Endodermal cell (in vitro differentiated cells): ENCODE measurements at places on chromosomes 6 and 20.
A peak's percentile ranks its signal among the peaks of the same experiment; 100 is the strongest.

- DNase-seq = no peak
These were observed 198.0 kb downstream of the RNF144B start for GRCh38 chr6:18585032-18585573.

DNA sequence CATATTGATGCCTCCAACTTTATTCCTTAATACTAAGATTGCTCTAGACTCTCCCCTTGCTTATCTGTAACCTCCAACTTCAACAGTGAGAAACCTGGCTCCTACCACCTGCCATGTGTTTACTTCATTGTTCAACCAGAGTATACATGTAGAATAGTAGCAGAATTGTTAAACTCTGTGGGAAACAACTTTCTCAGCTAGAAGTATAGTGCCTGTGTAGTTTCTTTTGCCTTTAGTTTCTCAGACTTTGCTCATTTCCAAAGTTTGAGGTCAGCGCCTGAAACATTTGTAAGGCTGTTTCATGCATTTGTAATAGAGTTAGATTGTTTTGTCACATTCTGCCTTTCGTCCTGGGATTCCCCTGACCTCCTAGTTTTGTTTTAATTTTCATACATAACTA, 34.9 kb upstream of the HECA start:
- no peak for DNase-seq

DNA sequence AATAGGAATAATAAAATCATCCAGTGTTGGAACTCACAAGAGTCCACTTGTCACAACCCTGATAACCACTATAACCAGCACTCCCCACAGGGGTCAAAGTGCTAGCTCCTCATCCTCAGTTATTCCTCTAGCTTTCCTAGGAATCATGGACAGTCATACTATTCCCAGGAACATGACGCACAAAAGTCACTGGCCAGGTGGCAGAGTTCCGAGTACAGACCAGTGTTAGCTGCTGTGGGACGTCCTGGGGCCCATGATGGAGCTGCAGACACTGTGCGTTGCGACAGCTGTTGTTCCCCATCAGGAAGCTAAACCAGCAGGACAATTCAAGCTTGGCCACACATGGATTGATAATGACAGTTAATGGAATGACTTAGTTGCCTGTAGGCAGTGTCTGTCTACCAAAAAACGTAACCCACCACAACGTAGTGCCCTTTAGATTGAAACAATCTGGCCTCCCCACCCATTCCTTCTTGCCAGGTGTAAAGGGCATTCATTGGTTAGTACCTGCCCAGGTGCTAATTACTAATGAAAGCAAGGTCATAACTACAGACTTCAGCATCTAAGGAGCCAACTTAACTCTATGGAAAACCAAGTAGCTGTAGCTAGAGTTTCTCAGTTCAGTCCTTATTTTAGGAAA, 17.4 kb downstream of the EZR start:
- peak; percentile 63 for DNase-seq

- DNase-seq = no peak
These were observed 384.8 kb upstream of the SOX4 start for GRCh38 chr6:21208796-21209186.

DNA sequence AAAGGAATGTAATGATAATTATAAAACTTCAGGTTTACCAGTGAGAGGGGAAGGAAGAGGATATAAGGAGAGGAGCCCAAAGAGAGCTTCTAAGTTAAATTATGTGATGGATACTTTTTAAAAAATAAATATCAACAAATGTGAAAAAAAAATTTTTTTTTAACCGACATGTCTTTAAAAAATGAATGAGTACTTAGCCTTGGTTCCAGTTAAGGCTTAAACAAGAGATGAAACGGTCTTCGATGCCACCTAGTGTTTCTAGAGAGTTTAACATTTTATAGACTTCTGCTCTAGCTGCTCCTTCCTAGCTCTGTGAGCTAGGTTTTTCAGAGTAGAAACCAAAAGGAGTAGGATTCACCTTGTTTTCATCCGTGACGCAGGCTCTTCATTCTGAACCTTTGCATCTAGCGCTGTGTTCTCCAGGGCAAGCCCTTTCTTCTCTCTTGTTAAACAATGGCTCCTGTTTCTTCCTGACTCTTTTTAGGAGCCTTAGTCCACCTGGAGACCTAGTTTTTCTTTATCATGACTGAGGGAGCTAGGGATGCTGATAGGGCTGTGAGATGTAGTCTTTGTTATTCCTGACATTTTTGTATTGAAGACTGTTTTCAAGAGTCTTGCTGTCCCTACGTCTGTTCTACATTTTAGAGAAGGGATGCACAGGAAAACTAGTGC, 42.4 kb upstream of the GNRH2 start:
- DNase-seq = no peak

DNA sequence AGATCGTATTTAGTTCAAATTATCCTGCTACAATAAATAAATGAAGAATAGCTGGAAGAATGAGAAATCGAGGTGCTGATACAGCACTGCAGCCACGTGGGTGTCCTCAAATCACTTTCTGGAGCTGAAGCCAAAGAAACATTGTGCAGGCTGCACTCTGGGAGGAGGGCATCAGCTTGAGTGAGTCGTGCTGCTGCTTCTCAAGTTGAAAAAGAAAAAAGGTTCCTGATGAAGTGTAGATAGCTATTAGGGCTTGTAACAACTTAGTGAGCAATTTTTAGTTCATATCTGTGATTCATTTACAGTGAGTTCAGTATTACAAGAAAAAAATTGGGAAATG, 40.5 kb downstream of the DSE start:
- no peak for DNase-seq

DNA sequence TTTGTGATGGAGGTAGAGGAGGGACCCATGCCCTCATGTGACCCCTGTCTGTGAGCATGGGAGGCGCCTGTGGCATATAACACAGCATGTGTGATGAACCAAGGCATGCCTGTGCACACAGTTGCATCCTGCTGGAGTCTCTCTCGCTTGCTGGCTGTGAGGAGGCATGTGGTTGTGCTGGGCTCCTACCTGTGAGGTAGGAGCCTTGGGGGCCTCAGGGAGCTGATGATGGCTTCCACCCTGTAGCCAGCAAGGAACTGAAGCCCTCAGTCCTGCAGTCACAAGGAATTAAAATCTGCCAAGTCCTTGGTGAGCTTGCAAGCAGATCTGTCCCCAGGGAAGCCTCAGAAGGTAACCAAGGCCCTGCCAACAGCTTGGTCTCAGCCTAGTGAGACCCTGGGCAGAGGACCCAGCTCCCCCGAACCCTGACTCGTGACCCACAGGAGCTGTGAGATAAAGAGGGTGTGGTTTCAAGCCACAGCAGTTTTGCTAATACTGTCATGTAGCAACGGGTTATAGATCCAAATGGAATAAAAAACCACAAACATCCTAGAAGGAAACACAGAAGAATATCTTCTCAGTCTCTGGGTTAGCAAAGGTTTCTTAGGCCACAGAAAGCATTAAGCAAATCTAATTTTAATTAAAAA, 145.7 kb downstream of the WDR27 start:
- no peak for DNase-seq

- no peak for DNase-seq
These were observed 477.4 kb upstream of the HTR1E start for GRCh38 chr6:86459978-86460377.

DNA sequence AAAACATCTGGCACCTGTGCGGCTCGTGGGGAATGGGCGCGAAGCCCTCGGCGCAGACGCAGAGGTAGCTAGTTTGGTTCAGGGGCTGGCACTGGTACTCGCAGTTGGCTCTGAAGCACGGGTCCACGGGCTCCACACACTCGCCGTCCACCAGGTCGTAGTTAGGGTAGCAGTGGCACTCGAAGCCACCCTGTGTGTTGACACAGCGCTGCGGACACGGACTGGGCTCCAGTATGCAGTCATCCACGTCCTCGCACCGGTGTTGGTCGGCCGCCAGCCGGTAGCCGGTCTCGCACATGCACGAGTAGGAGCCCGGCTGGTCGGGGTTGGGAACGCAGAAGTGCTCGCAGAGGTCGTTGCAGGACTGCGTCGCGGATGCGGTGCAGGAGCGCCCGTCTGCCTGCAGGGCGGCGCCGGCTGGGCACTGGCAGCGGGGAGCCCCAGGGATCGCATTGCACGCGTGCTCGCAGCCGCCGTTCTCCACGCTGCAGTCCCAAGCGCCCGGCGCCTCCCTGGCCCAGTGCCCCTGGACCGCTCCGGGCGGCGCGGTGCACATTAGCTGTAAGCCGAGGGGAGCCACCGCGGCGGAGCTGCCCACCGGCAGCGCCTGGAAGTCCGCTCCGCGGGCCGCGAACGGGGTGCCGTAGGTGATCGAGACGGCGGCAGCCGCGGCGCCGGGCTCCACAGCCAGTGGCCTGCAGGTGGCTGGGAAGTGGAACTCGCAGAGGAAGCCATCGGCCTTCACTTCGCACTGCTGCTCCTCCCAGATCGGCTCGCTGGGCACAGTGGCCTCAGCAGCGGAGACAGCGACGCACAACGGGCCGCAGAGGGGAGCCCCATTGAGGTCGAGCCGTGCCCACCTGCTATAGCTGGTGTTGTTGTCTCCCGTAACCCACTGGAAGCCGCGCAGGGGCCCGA, 930 bp downstream of the THBD start:
- peak; percentile 90 for DNase-seq

GRCh38 chr20:17807651-17808050, 107.9 kb downstream of the BANF2 start:
- no peak for DNase-seq

DNA sequence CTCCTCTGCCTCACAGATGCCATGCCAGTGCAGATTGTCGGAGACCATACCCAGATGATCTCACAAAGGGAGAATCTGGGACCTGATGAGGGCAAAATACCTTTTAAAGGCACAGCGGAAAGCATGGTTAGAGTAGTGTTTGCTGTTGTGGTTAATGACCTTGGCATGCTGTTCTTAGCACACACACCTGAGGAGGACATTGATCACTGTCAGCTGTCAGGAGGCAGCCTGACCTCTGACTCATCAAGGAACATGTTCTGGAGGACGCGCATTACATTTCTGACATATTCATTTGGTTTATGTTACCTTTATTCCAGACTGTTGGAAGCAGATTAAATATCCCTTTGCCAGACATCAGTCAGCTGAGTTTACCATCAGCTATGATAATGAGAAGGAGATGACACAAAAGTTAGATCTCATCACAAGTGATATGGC, 57.1 kb downstream of the GOPC start:
- DNase-seq = no peak

DNA sequence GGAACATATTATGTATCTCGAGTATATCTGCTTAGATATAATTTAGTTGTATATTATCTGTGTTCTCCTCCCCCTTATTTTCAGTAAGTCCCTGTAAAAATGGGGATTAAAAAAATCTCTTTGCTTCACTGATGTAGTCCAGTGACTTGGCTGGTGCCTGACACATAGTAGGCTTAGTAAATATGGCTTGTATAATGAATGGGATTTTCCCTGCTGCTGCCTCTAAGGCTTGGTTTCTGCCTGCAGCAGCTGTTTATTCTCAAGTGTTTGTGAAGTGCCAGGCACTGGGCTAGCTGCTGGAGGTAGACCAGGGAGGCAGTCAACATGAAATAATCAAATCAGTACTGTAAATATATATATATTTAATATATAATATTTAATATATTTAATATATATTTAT, 1.6 kb upstream of the ZFP64 start:
- DNase-seq = no peak

GRCh38 chr20:19986419-19986818, 30.7 kb upstream of the NAA20 start:
- no peak for DNase-seq

- DNase-seq = no peak
These were observed 742.1 kb downstream of the MAFB start for GRCh38 chr20:39946931-39947330.

GRCh38 chr20:34536798-34537394, 20.7 kb downstream of the DYNLRB1 start:
- DNase-seq = peak; percentile 86

GRCh38 chr6:53103993-53104675, 38.9 kb downstream of the FBXO9 start:
- DNase-seq = peak; percentile 32

DNA sequence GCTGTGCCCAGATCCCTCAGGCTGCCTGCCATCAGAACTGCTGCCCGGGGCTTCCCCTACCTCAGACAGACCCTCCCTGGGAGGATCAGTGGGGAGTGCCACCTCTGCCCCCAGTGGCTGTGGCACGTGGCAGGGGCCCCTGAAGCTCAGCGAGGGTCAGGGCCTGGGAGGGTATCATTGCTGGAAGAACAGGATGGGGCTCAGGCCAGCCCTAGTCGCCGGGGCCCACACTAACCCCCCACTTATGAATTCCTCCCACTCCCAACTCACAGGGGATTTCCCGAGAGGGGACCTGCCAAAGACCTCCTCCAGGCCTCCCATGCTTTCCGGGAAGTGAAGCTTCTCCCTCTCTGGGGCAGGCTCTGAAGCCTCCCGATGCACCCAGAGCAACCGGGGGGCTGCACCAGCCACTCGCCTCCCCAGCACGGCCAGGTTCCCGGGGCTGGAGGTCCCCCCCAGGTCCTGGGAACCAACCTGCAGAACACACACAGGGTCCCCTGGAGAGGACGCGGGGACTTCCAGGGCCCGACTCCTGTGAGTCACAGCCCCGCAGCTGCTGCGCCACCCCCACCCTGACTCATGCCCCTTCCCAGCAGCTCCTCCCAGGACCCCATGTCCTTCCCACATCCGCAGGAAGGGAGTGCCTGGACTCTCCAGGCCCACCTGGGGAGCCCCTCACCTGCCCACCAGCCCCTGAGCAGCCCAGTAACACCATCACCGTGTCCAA, 2.5 kb downstream of the TNFRSF6B start:
- DNase-seq = peak; percentile 71

- DNase-seq = no peak
These were observed 64.8 kb downstream of the PPP1R3G start for GRCh38 chr6:5149891-5150290.

GRCh38 chr6:160161647-160161986, 40.0 kb downstream of the SLC22A1 start:
- peak; percentile 62 for DNase-seq

DNA sequence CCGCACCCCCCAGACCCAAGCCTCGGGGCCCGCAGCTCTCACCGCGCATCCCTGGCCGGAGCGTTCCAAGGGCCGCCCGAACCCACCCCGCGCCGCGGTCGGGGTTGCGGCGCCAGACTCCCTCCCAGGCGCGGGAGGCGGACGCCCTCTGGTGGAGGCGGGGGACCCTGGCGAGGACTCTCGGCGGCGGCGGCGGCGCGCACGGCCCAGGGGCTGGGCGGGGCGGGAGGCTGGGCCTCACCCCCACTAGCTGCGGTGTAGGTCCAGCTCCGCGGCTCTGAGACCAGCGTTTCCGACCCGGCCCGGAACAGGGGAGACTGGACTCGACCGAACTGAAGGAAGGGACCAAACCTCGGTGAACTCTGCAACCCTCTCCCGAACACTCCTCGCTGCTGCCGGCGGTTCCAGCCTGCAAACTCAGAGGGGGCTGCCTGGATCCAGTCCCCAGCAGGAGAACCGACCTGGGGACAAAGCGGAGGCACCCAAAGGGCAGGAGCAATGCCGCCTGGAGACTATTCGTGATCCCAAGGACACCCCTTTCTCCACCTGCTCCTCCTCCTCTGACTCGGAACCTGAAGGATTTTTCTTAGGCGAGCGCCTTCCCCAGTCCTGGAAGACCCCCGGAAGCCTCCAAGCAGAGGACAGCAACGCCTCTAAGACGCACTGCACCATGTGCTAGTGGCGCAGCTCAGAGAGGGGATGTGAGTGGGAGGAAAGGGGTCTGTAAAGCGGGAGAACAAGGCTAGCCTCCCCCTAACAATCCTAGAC, 859 bp upstream of the TOMM6 start:
- peak; percentile 96 for DNase-seq
